ENCODE measurements at places on chromosomes 12 and 14.
A peak's percentile ranks its signal among the peaks of the same experiment; 100 is the strongest.

DNA sequence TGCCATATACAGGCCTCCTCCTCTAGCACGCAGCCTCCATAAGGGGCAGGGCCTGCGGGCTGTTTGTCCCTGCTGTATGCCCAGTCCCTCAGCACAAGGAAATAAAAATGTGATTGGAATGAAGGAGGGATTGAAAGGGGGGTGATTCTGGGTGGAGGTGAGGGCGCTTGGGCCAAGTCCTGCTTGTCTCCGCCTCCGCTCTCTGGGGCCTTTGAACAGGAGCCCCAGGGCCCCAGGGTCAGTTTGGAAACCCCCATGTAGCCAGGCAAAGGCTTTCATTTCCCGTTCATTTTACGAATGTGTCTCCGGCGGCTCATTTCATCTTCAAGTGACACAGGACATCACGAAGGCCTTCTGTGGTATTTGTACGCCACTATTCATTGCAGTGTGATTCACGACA lies 4.5 kb upstream of the CACNA2D4 start:
- no peak for DNase-seq

DNA sequence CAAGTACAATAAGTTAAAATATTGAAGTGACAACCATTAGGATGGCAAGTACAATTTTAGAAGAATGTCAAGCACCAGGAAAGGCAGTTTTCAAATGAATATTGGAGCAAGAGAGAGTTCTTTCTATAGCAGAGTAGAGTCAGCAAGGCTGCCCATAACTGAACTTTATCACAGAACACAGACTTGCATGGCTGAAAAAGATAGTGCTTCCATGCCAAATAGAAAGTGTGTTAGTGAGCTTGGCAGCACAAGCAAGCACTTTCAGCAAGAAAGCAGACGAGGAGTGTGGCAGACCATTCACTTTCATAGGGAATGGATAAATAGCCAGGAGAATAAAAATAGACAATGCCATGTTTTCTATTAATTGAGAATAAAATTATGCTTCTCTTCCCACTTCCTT lies 647.0 kb upstream of the MGAT4C start:
- no peak for DNase-seq

GRCh38 chr14:30869551-30870155 lies 4.7 kb upstream of the COCH start:
- no peak for DNase-seq

DNA sequence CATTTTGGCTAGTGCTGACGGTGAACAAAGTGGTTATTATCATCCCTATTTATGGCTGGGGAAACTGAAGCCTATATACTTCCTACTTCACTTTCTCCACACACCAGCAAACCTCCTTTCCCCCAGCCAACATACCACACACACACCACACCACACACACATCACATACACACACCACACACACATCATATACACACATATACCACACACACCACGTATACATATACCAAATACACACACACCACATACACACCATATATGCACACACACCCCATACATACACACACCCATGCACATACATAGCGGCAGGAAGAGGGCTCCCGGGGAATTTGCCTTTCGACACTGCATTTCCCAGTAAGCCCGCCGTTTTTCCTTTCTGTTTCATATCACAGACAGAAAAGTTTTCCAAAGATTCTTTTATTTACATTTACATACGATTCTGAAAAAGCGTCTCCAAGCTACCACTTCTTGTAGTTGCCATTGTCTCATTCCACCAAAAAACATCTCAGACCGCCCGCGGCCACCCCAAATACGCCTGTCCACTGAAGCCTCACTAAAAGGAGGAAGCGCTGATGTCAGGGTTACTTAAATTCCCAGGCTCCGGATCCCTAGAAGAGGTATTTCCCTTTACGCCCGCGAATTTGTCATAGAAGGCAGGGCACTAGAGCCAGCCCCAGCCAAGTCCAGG lies 823 bp upstream of the RAB5B start:
- no peak for DNase-seq

- DNase-seq: no peak
Observed at GRCh38 chr12:67546746-67547145, 101.8 kb upstream of the DYRK2 start.

DNA sequence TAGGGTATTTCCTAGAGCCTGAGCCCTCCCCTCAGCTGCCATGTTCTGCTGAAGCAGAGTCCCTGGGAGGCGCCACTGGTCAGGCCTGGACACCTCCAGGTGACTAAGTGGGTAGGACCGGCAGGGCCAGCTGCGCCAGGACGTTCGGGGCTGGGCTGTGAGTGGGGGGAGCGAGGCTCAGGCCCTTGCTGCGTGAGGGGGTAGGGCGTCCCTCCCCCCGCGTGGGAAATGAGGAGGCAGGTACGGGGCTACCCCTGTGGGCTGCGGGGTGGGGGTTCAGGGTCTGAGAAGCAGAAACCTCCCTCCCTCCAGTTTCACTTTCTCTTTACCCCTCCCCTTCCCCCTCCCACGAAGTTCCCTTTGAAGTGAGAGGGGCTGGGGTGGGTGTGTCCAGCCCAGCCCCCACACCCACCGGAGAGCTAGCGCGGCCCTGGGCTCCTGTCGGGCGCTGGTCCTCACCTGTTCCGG lies 22.1 kb upstream of the KIF26A start:
- DNase-seq: no peak

GRCh38 chr14:57085801-57086200 lies 182.9 kb downstream of the EXOC5 start:
- no peak for DNase-seq

- no peak for DNase-seq
Observed at GRCh38 chr14:34643361-34643760, 13.4 kb upstream of the SNX6 start.

- DNase-seq: no peak
Observed at GRCh38 chr14:92105893-92106142, 564 bp downstream of the ATXN3 start.

GRCh38 chr12:20030826-20031225 lies 337.5 kb upstream of the PDE3A start:
- no peak for DNase-seq

DNA sequence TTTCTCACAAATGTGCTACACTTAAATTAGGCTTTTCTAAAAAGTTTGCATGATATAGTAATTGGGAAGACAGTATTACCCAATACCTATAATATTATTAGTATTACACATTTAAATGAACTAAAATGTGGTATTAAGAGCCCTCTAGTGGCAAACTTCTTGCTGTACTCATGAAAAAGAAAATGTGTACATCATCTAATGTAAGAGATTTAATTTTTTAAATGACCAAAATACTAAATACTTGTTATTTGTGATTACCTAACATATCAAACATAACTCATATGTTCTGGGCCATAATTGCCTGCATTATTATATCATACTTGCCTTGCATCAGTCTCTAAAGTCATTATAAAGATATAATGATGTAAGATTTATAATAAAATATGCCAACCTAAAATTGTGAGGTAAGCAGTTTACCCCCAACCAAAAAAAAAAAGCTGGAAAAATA lies 64.2 kb downstream of the DNAI7 start:
- peak; percentile 62 for DNase-seq

DNA sequence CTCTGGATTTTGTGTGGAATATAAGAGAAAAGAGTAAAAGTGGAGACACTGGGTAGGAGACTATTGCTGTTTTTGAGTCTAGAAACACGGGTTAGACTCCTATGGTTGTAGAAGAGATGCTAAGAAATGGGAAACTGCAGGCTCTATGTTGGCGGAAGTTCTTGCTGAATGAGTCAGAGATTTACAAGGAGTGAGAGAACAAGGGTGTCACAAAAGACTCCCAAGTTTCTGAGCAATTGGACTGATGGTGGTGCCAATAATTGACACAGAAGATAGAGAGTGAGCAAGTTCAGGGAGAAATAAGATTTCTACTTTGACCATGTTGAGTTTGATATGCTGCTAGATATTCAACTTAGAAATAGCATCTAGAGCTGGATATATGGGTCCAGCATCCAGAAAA lies 2.6 kb upstream of the PRKD1 start:
- peak; percentile 50 for DNase-seq

GRCh38 chr14:73153272-73153671 lies 17.0 kb downstream of the PSEN1 start:
- DNase-seq: peak; percentile 90

DNA sequence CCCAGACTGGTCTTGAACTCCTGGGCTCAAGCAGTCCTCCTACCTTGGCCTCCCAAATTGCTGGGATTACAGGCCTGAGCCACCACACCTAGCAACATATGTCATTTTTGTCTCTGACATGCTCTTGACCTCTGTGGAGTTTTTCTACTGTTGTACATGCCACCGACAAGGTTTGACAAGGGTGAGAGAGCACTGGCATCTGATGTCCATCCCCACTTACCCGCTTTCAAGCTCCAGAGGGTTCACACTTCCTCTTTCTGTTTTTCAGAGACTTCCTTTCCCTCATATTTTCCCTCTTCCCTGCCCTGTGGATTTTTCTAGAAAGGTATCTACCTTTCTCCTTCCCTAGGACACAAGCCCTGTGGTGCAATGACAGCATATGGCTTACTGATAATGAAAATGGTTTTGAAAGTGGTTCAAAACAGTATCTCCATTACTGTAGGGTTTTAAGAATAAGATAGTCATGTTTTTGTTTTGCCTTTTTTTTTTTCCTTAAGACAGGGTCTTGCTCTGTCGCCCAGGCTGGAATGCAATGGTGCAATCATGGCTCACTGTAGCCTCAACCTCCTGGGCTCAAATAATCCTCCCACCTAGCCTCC lies 27.7 kb upstream of the PLEKHG3 start:
- DNase-seq: no peak

All from fibroblast of mammary gland (primary cell).